ENCODE measurements at places on chromosomes 5 and 9.

DNA sequence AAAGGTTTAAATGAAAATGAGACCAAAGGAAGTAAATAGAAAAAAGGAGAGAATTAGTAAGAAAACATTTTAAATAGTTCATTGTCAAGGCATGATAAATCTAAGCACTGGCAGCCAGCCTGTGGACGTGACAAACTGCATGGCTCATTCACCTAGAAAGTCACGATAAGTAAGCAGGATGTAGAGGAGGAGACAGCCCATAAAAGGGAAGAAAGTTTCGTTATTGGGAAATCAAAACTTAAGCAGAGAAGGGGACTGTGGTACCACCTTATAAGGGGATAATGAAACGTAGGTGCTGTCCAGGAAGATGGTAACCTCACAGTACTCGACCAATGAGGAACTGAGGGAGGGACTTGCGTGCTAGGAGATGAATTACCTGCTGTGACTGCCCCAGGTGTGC, 494.5 kb upstream of the GRAMD2B start:
- DNase-seq: no peak

GRCh38 chr9:31389075-31389474, 995.4 kb upstream of the ACO1 start:
- DNase-seq: no peak

GRCh38 chr9:132584601-132585560, 2.5 kb downstream of the BARHL1 start:
- no peak for DNase-seq

GRCh38 chr9:72863456-72864094, 89.3 kb downstream of the ALDH1A1 start:
- no peak for DNase-seq

GRCh38 chr5:74342948-74343682, 297.4 kb downstream of the ENC1 start:
- DNase-seq: no peak

- DNase-seq: no peak
Observed at GRCh38 chr5:172939071-172939470, 20.2 kb upstream of the RPL26L1 start.

DNA sequence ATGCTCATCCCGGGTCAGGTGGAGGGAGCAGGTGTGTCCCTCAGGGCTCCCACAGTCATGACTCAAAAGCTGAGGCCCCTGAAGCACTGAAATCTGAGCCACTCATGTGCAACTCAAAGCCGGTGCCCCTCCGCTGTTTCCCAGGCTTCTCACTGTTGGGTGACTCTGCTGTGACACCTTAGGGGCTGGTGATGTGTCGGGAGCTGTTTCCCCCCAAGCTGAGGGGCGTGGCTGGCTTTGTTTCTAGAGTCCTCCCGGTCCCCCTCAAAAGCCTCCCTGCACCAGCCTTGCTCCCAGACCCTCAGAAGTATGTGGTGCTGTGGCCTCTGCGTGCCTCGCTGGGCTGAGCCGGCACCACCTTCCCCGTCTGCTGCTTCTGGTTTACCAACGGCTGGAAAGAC, 39.7 kb downstream of the PLPP7 start:
- no peak for DNase-seq

GRCh38 chr9:137432687-137433348, 8.3 kb downstream of the ENTPD8 start:
- DNase-seq: no peak

DNA sequence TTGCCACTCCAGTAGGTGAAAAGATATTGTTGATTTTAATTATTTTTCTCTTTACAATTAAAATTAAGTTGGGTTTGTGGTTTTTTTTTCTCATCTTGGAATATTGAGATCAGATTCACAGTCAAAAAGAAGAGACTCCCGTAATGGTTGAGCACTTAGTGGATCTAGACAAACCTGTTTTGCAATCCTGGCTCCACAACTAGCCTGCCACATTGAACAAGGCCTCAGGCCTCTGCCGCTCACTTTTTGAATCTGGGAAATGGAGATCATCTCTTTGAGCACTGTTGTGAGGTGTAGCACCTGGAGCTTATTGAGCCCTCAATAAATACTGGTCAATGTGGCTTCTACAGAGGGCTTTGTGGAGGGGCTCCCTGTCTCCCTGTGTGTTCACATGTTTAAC, 37.1 kb upstream of the RARS1 start:
- no peak for DNase-seq

GRCh38 chr9:27338527-27338903, 41.6 kb upstream of the EQTN start:
- DNase-seq: no peak

- DNase-seq: no peak
Observed at GRCh38 chr5:176739461-176740051, 70.8 kb upstream of the UNC5A start.
